ENCODE measurements at places on chromosomes 6 and 20. TPM values are rescaled to one million over a fixed set of nuclear protein-coding genes. Genes with fewer than 3 reads are reported as not detected.

DNA sequence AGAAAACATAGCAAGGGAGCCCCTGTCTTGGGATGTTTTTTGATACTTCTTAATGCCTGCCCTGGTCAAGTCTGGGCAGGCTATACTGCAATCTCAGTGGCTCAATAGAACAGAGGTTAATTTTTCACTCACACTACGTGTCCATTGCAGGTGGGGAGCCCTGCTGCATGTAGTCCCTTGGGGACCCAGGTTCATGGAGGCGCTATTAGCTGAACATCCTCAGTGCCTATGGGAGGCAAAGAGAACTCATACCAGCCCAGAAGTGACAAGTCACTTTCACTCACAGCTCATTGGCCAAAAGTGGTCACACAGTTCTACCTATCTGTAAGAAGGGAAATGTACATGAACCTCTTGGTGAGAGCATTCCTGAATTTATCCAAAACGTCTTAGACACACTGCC, 23.2 kb downstream of the CGA start:
- DNase-seq: peak; percentile 3

GRCh38 chr6:75874224-75874623, 125.2 kb downstream of the MYO6 start:
- DNase-seq: no peak

The MYLK4 gene
- polyA plus RNA-seq: 0.48 TPM

The ARG1 gene
- 0.72 TPM for polyA plus RNA-seq

GRCh38 chr20:20009784-20010253, 7.3 kb upstream of the NAA20 start:
- DNase-seq: no peak

- DNase-seq: no peak
Measured at GRCh38 chr6:24861934-24862333, 63.2 kb upstream of the ARMH2 start.

- DNase-seq: no peak
Measured at GRCh38 chr20:37357481-37358365, 11.8 kb downstream of the SRC start.

GRCh38 chr6:151765444-151765886, 42.0 kb upstream of the ESR1 start:
- DNase-seq: peak; percentile 33

DNA sequence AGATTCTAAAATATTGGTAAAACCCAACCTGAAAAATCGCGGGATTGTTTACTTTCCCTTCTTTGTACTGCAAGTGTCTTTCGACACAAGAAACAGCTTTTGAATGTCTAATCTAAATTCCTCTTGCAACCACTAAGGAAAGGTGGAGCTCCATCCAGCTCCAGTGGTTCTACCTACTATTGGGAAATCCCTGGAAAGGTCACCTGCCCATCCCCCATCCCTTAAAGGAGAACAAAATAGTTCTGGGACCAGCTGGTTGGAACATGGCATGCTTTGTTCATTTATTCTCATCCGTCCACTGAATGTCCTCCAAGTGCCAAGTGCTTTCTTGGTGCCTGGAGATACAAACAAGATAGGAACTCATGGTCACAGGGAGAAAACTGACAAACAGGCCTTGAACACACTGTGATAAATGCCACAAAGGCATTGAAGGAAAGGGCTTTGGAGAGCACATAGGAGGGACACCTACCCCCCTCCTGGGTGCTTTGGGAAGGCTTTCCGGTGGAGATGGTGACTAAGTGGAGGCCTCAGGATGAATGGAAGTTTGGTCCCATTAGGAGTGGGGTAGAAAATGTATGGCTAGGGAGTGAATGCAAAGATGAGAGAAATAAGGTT, 2.3 kb upstream of the CITED2 start:
- peak; percentile 75 for DNase-seq

- DNase-seq: no peak
Measured at GRCh38 chr6:158109748-158110147, 58.3 kb downstream of the SERAC1 start.

The OR2B3 gene
- polyA plus RNA-seq: not detected

DNA sequence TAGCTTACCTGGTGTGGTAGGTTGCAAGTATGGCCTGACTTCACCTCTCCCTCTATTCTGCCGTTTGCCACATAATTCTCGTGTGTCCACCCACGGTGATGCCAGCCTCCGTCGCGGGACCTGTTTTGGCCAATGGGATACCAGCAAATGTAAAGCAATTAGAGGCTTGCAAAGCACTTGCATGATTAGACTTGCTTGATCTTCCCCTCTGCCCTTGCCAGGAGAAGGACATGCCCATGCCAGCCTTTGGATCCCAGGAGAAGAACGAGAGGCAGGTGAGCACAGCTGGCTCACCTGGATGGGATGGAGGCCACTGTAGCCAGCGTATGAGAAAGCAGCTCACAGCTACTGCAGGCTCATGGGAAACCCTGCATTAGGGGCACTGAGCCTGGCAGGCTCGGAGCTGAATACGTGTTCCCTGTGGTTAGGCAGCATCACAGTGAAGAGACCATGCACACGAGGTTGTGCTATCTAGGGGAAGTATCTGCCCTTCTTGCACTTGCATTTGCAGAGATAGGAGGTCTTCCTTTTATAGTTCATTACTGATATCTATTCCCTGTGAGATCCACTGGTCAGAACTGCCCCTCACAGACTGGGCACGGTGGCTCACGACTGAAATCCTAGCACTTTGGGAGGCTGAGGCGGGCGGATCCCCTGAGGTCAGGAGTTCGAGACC, 62.4 kb downstream of the TMEM242 start:
- DNase-seq: no peak

The SLC17A3 gene
- 0.43 TPM for polyA plus RNA-seq

The C6orf15 gene
- not detected for polyA plus RNA-seq

DNA sequence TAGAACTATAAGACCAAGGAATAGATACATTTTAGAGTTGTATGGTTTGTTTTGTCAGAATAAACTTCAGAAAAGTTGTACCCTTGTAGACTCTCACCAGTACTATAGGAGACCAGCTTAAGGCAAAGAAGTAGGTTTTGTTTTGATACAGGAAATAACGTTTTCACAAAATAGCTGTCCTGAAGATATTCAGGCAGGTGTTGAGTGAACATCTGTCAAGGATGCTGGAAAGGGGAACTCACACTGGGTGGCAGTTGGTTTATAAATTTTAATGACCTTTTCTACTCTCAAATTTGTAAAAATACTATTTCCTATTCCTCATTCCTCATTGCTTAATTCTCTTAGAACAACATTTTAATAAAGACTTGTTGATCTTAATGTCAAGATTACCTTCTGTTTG, 174.0 kb upstream of the MAN1A1 start:
- no peak for DNase-seq

GRCh38 chr20:46994341-46994740, 99.7 kb downstream of the EYA2 start:
- no peak for DNase-seq

DNA sequence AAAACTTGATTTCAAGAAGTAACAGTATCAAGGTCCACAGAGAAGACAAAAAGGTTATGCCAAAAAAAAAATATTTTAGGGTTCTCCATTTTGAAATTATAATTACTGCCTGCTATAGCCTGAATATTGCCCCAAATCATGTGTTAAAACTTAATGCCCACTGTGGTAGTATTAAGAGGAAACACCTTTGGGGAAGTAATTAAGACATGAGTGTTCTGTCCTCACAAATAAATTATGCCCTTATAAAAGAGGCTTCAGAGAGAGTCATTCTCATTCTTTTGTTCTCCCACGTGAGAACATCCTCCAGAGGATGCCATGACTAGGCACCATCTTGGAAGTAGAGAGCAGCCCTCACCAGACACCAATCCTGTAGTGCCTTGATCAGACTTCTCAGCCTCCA, 66.2 kb downstream of the GMDS start:
- DNase-seq: no peak

GRCh38 chr6:130421585-130421984, 55.8 kb downstream of the TMEM200A start:
- no peak for DNase-seq

- no peak for DNase-seq
Measured at GRCh38 chr20:755941-756340, 12.4 kb downstream of the SLC52A3 start.

- no peak for DNase-seq
Measured at GRCh38 chr6:4856785-4857184, 80.6 kb downstream of the CDYL start.

- no peak for DNase-seq
Measured at GRCh38 chr6:24802271-24803059, 3.7 kb upstream of the ARMH2 start.
